ENCODE measurements at places on chromosomes 5 and 9.

DNA sequence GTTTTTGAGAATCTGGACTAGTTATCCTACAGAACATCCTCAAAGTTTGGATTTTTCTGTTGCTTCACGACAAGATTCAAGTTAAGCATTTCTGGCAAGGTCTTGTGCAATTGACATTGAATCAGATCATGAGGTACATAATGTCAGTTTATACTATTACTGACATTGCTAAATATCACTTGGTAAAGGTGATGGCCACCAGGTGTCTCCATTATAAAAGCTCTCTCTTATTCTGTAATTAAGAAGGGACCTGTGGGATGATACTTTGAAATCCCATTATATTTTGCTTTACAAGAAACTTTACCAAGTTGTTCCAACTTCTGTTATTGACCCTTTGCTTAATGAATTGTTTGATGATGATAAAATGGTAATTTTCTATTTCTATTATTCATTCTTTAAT is 131.0 kb upstream of the ASTN2 start:
- no peaks in the 10 kb centered on the region for H3K36me3 ChIP-seq
- no peak for DNase-seq
- no peaks in the 10 kb centered on the region for H3K27me3 ChIP-seq

DNA sequence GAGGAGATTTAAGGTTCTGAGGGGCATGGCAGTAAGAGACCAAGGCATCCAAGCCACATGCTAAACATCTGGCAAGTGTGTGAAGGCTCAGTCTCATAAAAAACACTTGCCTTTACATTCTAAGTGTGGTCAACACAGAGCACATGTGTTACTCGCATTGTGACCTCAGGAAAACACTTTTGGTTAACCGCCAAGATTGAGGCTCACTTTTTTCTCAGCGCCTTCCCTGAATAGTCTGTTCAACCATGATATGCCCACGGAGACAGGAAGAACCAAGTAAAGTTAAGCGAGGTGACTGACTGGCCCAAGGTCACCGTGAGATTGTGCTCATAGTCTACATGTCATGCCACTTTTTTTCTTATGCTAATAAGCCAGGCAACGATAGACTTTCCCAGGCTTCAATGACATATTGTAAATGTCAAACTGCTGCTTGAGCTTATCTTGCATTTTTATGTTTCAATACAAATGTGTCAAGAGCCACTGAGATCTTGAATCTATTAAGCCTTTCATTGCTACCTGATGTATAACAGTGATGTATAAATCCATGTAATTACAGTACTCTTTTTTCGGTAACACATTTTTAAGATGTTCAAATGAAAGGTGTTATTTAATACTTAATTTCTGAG is 21.1 kb upstream of the IL9 start:
- DNase-seq = no peak
- H3K4me3 ChIP-seq = no peak overlapping the region

DNA sequence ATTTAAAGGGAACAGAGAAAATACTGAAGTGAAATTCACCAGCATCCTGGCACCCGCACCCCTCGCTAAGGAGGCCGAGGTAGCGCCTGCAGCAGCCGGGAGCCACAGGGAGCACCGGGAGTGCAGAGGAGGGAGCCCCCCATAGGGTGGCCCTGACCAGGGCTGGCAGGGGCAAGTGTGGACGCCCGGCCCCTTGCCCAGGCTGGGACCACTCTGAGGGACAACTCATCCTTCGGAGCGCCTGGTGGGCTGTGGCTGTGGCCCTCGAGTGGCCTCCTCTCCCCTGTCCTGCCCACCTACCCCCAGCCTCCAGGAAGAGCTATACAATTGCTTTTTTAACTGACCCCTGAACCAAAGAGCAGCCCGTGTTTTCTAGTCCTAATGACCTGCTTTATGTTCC is 47.0 kb downstream of the PLEKHG4B start:
- H3K27me3 ChIP-seq = no peaks in the 10 kb centered on the region
- no peaks in the 10 kb centered on the region for H3K36me3 ChIP-seq
- no peak overlapping the region for H3K4me3 ChIP-seq
- H3K4me1 ChIP-seq = no peaks in the 10 kb centered on the region

- H3K27ac ChIP-seq = no peak overlapping the region
- H3K27me3 ChIP-seq = no peaks in the 10 kb centered on the region
Measured at GRCh38 chr9:72210522-72210921, 61.3 kb downstream of the GDA start.

- H3K27me3 ChIP-seq = no peaks in the 10 kb centered on the region
- no peak overlapping the region for H3K27ac ChIP-seq
- H3K4me1 ChIP-seq = no peaks in the 10 kb centered on the region
- no peaks in the 10 kb centered on the region for H3K36me3 ChIP-seq
Measured at GRCh38 chr9:84330246-84330645, 10.3 kb downstream of the SLC28A3 start.

DNA sequence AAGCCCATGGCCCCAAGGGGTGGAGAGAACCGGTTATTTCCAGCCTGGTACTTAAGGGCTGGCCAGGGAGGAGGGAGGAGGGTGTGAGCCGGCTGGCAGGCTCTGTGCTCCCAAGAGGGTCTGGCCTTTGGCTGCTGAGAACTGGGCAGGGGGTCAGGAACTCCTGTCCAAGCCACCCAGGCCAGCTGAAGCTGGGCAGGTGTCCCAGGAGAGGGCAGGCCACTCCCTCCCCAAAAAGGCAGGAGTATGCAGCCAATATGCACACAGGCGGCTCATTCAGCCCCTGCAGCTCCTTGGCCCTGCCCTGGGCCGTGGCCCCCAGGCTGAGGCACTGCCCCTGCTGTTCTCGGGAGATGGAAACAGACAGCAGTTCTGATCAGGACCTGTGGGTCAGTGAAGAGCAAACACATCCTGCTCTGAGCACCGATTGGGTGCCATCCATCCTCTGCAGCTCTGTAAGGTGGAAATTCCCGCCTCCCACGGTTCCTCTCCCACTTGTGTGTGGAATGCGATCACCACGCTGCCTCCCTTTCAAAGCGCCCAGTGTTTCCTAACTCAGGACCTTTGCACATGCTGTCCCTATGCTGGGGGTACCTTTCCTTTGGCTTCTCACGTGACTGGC is 17.1 kb upstream of the KIF12 start:
- no peak for DNase-seq
- no peak overlapping the region for H3K27ac ChIP-seq
- H3K36me3 ChIP-seq = no peaks in the 10 kb centered on the region
- no peak overlapping the region for H3K4me3 ChIP-seq
- H3K4me1 ChIP-seq = peaks cover 23% of the 10 kb centered on the region

GRCh38 chr5:141605523-141606277 is 13.1 kb downstream of the DIAPH1 start:
- H3K27ac ChIP-seq = peak overlapping the region; percentile 78
- peak; percentile 25 for DNase-seq
- H3K4me1 ChIP-seq = peaks cover 26% of the 10 kb centered on the region
- H3K4me3 ChIP-seq = peak overlapping the region; percentile 38
- H3K36me3 ChIP-seq = no peaks in the 10 kb centered on the region

- DNase-seq = no peak
- H3K36me3 ChIP-seq = no peaks in the 10 kb centered on the region
- no peaks in the 10 kb centered on the region for H3K4me1 ChIP-seq
- H3K27me3 ChIP-seq = no peaks in the 10 kb centered on the region
Measured at GRCh38 chr5:105504-106070, 13.6 kb downstream of the PLEKHG4B start.

DNA sequence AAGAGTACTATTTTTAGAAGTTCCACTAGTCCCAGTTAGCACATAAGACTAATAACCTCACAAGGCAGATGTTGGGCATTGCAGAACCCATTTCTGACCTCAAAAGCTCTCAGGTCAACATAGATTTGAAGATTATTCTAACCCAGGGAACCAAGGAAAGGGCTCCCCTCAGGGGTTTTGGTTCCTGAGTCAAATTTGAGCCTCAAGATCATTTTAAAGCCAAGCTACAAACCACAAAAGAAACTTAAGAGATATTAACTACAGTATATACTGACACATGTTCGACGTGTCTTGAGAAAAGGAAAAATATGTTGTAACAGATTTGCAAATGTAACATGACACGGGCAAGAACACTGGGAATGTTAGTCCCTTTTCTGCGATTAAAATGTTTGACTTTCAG is 88.6 kb downstream of the GNAQ start:
- H3K27me3 ChIP-seq = no peaks in the 10 kb centered on the region
- H3K4me1 ChIP-seq = peaks cover 62% of the 10 kb centered on the region
- no peaks in the 10 kb centered on the region for H3K36me3 ChIP-seq
- H3K4me3 ChIP-seq = no peak overlapping the region
- DNase-seq = no peak

GRCh38 chr9:78725503-78725902 is 428.6 kb downstream of the PSAT1 start:
- no peaks in the 10 kb centered on the region for H3K36me3 ChIP-seq
- no peak overlapping the region for H3K4me3 ChIP-seq
- no peaks in the 10 kb centered on the region for H3K27me3 ChIP-seq
- H3K27ac ChIP-seq = no peak overlapping the region
- H3K4me1 ChIP-seq = no peaks in the 10 kb centered on the region

DNA sequence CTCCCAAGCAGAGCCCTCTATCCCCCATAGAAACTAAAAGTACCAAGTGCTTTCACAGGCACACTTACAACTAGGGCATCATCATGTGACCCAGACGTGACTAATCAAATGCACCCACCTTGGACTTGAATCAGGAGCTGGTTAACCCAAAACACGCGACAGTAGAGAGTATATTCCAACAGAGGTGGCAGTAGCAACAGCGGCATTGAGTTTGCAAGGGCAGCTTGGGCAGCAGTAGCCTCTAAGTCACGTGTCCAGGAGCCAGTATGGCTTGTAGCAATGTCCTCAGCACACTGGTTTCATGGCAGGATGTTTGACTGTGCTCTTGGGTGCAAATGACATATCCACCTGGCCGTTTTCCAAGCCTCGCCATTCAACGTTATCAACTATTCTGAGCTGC is 73.4 kb upstream of the DNAH5 start:
- H3K27me3 ChIP-seq = no peaks in the 10 kb centered on the region
- no peaks in the 10 kb centered on the region for H3K36me3 ChIP-seq
- H3K27ac ChIP-seq = no peak overlapping the region
- DNase-seq = no peak
- no peak overlapping the region for H3K4me3 ChIP-seq

DNA sequence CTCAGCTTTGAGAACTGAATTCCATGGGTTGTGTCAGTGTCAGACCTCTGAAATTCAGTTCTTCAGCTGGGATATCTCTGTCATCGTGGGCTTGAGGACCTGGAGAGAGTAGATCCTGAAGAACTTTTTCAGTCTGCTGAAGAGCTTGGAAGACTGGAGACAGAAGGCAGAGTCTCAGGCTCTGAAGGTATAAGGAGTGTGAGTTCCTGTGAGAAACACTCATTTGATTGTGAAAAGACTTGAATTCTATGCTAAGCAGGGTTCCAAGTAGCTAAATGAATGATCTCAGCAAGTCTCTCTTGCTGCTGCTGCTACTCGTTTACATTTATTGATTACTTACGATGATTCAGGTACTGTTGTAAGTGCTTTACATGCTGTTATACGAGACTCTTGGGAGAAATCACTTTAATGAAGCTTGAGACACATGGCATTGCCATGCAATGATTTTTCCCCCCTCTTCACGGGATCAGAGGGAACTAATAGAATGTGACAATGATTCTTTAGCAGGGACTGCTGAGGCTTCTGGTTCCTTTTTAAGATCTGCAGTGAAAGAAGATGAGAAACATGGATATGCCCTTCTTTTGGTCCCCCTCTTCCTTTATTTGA is 63.8 kb downstream of the PTTG1 start:
- H3K27me3 ChIP-seq = no peaks in the 10 kb centered on the region
- no peak overlapping the region for H3K4me3 ChIP-seq
- no peak overlapping the region for H3K27ac ChIP-seq
- H3K4me1 ChIP-seq = peaks cover 1% of the 10 kb centered on the region

- H3K27me3 ChIP-seq = no peaks in the 10 kb centered on the region
- H3K27ac ChIP-seq = no peak overlapping the region
- DNase-seq = no peak
Measured at GRCh38 chr5:52523701-52524100, 264.0 kb upstream of the ITGA1 start.
